Activated T-helper 1 cell treated with anti-CD3 and anti-CD28 coated beads, Interleukin-12 subunit alpha, Interleukin-12 subunit beta, Interleukin-2, Interleukin-4 antibody, amounts not matched to agents 30 ng/mL and 10 ng/mL and 1 ng/mL, durations not matched to agents 14 hours and 24 hours and 36 hours (primary cell): ENCODE measurements at places on chromosomes 4 and X. TPM values are rescaled to one million over a fixed set of nuclear protein-coding genes. Genes with fewer than 3 reads are reported as not detected.

DNA sequence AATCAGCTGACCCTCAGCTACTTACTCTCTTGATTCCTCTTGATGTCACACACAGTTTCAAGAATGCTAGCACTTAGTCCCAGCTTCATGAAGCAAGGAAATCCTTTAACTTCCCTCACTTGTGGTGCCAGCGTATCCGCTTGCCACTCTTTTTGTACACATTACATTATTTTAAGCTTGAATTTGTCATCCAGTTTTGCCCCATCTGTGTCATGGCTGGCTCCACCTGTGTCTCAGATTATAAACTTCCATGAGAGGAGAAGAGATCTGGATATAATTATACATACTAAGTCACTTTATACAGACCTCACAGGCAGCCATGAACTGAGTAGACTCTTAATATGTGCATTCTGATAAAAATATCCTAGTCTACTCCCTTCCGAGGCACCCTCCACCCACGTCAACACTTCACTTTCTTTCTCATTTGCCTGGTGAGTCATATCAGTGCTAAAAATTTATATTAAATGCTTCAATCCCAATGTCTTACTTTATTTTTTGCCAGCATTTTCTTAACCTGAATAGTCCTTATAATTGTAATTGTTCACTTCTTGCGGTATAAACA is 35.1 kb downstream of the GABRA2 start:
- H3K36me3 ChIP-seq: no peaks in the 10 kb centered on the region
- H3K27ac ChIP-seq: no peak overlapping the region
- no peak for DNase-seq
- H3K27me3 ChIP-seq: no peaks in the 10 kb centered on the region

DNA sequence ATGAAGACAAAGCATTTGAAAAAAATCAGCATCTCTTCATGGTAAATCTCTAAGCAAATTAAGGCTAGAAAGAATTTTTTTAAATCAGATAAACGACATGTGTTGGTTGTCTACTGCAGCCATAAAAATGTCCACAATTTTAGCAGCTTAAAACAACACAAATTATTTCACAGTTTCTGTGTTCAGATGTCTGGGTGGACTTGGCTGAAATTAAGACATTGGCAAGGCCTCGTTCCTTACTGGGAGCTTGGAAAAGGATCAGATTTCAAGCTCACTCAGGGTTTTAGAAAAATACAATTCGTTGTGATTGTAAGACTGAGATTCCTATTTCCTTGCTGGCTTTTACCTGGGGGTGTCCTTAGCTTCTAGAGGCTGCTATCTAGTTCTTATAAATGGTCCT is 1470.6 kb downstream of the PCDH19 start:
- H3K36me3 ChIP-seq: no peaks in the 10 kb centered on the region
- H3K4me3 ChIP-seq: no peak overlapping the region
- no peak overlapping the region for H3K27ac ChIP-seq
- H3K27me3 ChIP-seq: no peaks in the 10 kb centered on the region
- DNase-seq: no peak

GRCh38 chrX:16671005-16671404 is 21.0 kb downstream of the S100G start:
- DNase-seq: no peak
- H3K36me3 ChIP-seq: no peaks in the 10 kb centered on the region
- H3K27ac ChIP-seq: no peak overlapping the region
- H3K27me3 ChIP-seq: no peaks in the 10 kb centered on the region

DNA sequence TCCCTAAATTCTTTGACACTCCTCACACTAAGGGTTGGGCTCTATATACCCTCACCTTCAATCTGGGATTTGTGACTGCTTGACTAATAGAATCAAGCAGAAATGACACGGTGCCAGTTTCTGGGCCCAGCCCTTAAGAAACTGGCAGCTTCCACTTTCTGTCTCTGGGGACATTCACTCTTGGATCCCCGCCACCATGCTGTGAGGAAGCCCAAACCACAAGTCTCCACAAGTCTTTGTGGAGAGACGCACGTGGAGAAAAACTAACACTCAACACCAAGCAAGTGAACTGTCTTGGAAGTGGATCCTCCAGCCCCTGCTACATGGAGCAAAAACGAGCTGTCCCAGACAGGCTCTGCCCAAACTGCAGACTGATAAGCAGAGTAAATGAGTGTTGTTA is 1.1 kb upstream of the EDNRA start:
- H3K4me1 ChIP-seq: no peaks in the 10 kb centered on the region
- H3K4me3 ChIP-seq: no peak overlapping the region
- DNase-seq: no peak
- peaks cover 26% of the 10 kb centered on the region for H3K27me3 ChIP-seq
- H3K36me3 ChIP-seq: no peaks in the 10 kb centered on the region

DNA sequence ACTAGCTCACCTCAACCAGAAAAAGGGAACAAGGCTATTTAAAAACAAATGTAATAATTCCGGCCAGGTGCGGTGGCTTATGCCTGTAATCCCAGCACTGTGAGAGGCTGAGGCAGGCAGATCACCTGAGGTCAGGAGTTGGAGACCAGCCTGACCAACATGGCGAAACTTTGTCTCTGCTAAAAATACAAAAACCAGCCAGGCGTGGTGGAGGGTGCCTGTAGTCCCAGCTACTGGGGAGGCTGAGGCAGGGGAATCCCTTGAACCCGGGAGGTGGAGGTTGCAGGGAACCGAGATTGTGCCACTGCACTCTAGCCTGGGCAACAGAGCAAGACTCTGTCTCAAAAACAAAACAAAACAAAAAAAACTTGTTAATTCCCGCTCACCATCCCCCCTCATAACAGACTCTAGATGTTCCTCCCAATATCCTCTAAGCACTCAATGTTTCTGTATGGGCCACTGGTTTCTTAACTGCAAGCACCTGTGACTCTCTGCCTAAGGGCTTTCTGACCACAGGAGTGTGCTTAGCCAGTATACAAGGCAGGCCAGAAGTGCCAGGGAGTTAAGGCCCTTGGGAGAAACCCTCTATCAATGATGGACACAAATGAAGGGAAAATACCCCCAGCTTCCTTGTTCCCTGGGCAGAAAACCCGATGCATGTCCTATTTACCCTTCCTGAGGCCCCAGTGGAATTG is 21.0 kb upstream of the THOC2 start:
- no peak for DNase-seq
- H3K27me3 ChIP-seq: no peaks in the 10 kb centered on the region

DNA sequence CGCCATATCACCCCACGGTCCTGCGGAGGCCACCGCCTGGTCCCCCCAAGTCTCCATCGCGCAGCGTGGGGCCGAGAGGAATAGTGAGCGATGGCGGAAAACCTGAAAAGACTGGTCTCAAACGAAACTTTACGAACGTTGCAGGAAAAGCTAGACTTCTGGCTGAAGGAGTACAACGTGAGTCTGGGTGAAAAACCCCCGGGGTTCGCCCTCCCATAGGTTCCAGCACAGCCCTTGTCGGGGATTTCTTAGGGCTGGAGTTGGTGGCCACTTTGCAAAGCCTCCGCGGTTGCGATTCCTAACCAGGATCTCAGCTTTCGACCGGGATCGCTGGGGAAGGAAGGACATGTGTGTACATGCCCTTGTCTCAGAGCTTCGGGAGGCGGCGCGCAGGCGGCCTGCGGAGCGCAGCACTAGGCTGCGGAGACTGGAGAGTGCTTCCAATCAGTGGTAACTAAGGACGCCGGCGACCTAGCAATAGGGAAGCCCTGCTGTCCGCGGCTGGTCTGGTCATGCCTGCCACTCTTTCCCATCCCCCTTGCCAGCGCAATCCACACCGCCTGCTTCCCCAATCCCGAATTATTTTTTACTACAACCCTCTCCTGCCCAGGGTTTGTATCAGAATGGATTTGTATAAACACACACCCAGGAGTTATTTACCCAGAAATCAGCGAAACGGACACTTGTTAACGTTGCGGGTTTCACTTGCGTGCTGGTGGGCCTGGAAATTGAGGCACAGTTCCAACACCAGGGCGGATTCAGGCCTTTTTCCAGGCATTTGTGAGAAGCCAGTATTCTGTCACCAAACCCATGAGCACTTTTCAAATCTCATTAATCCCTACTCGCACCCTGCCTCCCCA is 741 bp downstream of the SPATA18 start:
- no peak for DNase-seq
- peaks cover 73% of the 10 kb centered on the region for H3K27me3 ChIP-seq
- no peak overlapping the region for H3K27ac ChIP-seq
- H3K4me3 ChIP-seq: peak overlapping the region; percentile 70
- peaks cover 9% of the 10 kb centered on the region for H3K4me1 ChIP-seq

AVPR2 gene
- not detected in 2 replicates for total RNA-seq

TMEM255A gene
- not detected in 2 replicates for total RNA-seq
